ENCODE measurements at places on chromosomes 2 and 18. TPM values are rescaled to one million over a fixed set of nuclear protein-coding genes. Genes with fewer than 3 reads are reported as not detected.

CAPN14 gene
- 0.17 TPM for total RNA-seq

GPC1 gene
- 218 TPM for total RNA-seq

CYP26B1 gene
- total RNA-seq, result 0.51 TPM

POMC gene
- total RNA-seq, result 0.66 TPM

IL1F10 gene
- total RNA-seq, result not detected

DSG1 gene
- not detected for total RNA-seq

FEV gene
- total RNA-seq, result not detected
